ENCODE measurements at places on chromosomes 1 and 21. TPM values are rescaled to one million over a fixed set of nuclear protein-coding genes. Genes with fewer than 3 reads are reported as not detected.

GRCh38 chr1:177200290-177200689 is 29.5 kb downstream of the BRINP2 start:
- H3K27ac ChIP-seq: no peak overlapping the region
- H3K4me3 ChIP-seq: no peak overlapping the region
- no peaks in the 10 kb centered on the region for H3K27me3 ChIP-seq
- no peaks in the 10 kb centered on the region for H3K36me3 ChIP-seq
- DNase-seq: no peak

CCDC17 gene
- 3.7 TPM for total RNA-seq

DNA sequence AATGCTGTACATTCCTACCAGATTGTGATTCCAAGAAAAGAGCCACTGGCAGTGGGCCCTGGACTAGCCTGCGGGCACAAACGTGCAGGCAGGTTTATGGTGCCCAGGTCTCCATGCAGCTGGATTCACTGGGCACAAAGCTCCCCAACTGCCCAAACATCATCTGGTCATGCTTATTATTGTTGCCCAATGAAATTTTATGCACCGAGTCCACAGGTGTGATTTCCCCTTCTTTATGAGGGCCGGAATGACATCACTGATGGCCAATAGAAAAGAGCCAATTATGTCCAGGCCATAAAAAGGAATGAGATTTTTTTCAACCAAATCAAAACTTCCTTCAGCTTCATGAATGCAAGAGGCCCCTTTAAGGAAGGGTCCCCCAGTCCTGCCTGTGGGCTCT is 66.2 kb downstream of the ERI3 start:
- DNase-seq: no peak
- H3K36me3 ChIP-seq: no peaks in the 10 kb centered on the region
- H3K4me3 ChIP-seq: no peak overlapping the region
- no peak overlapping the region for H3K27ac ChIP-seq
- no peaks in the 10 kb centered on the region for H3K27me3 ChIP-seq

NID1 gene
- total RNA-seq: 110 TPM

MX1 gene
- 37.5 TPM for total RNA-seq

- no peak overlapping the region for H3K27ac ChIP-seq
- no peak overlapping the region for H3K4me3 ChIP-seq
- no peaks in the 10 kb centered on the region for H3K36me3 ChIP-seq
- no peak for DNase-seq
Measured at GRCh38 chr1:243548516-243548915, 292.7 kb downstream of the SDCCAG8 start.

CYP4B1 gene
- 4.1 TPM for total RNA-seq

DNA sequence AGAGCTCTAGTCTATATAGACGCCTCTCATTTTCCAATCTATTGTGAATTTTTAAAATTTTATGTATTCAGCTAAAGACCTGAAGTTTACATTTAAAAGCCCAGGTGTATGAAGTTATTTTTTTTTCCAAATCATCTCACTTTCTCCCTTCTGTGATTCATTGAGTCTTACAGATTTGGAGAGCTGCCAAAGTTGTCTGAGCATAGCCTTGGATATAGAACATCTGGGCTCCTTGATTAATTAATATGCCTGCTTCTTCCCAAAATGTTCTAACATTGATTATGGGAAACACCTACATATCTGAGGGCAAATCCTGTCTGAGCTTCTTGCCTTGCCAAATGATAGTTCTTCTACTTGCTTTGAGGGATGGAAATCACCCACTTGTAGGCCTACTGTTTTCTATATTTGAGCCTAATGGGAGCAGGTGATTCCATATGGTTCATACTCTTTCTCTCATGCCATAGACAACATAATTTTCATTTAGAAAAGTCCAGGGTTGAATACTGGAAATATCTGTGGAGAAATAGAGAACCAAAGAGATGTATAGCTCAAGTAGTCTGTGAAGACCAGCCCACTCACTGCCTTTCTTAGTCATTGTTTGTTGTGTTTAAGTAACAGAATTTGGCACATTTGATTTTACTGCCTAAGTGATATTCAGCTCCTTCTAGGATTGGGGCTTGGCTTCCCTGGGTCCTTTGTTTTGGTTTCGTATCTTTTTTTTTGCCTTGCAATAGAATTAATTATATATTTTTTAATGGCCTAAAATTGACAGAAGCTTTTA is 46.2 kb downstream of the MACF1 start:
- H3K27me3 ChIP-seq: no peaks in the 10 kb centered on the region
- peaks cover 26% of the 10 kb centered on the region for H3K4me1 ChIP-seq
- H3K36me3 ChIP-seq: no peaks in the 10 kb centered on the region
- no peak overlapping the region for H3K4me3 ChIP-seq
- no peak overlapping the region for H3K27ac ChIP-seq

RGL1 gene
- total RNA-seq: 14.3 TPM

DNA sequence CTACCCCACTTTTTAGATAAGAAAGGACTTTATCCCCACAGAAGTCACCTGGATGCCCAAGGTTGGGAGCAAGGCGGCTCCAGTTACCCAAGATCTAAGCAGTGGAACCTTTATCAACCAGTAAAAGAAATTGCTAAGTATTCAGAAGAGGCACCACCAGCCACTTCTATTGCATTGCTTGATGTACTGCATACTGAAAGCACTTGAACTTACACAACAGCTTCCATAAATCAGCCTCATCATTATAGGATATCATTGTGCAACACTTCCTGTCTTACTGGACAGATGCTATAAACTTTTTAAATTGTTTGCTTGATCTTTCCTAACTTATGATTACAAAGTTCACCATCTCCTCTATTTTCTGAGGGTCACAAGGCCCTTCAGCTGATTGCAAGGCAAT is 642.7 kb upstream of the CXADR start:
- H3K4me1 ChIP-seq: no peaks in the 10 kb centered on the region
- no peaks in the 10 kb centered on the region for H3K36me3 ChIP-seq
- DNase-seq: no peak
- H3K4me3 ChIP-seq: no peak overlapping the region
- H3K27ac ChIP-seq: no peak overlapping the region

GRCh38 chr1:243315893-243316292 is 60.1 kb downstream of the SDCCAG8 start:
- no peak overlapping the region for H3K4me3 ChIP-seq
- H3K27ac ChIP-seq: no peak overlapping the region
- DNase-seq: no peak
- no peaks in the 10 kb centered on the region for H3K27me3 ChIP-seq
- H3K4me1 ChIP-seq: no peaks in the 10 kb centered on the region
- H3K36me3 ChIP-seq: no peaks in the 10 kb centered on the region

DNA sequence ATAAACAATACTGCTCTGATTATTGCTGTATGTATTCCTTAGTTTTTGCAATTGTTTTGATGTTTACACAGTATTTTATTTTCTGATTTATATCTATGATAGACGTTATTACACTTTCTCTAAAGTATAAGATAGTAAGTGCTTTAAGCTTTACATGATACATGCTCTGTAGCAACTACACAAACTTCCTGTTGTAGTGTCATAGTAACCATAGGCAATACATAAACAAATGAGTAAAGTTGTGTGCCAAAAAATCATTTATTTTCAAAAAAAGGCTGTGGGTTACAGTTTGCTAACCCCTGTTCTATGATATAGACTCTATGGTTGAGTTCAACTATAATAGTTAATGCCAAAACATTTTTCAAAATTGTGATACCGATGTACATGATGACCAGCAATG is 1156.4 kb downstream of the AMY1C start:
- H3K4me1 ChIP-seq: no peaks in the 10 kb centered on the region
- H3K27me3 ChIP-seq: no peaks in the 10 kb centered on the region
- no peak overlapping the region for H3K4me3 ChIP-seq
- no peak for DNase-seq
- H3K27ac ChIP-seq: no peak overlapping the region

- no peak for DNase-seq
- H3K4me1 ChIP-seq: no peaks in the 10 kb centered on the region
- no peak overlapping the region for H3K4me3 ChIP-seq
- no peaks in the 10 kb centered on the region for H3K27me3 ChIP-seq
Measured at GRCh38 chr1:89799495-89799894, 21.3 kb upstream of the LRRC8D start.

DNA sequence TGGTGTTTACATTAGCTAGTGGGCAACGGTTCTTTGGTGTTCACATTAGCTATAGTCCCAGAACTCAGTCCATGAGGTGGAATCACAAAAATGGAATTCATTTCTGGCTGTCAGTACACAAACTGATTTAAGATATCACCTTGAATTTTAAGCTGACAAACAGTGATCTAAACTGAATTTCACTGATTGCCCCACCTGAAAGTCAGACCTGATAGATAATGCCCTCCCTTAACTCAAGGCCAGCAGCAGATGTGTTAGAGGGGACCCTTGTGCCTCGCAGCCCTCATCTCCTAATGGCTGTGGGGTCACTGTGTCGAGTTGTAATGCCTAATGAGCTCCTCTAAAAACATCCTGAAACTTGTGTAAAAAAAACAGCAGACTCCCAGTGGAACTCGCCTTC is 8.6 kb downstream of the ARF1 start:
- no peak for DNase-seq
- H3K27ac ChIP-seq: no peak overlapping the region
- no peak overlapping the region for H3K4me3 ChIP-seq

- H3K4me1 ChIP-seq: peaks cover 7% of the 10 kb centered on the region
- no peak overlapping the region for H3K4me3 ChIP-seq
- no peak overlapping the region for H3K27ac ChIP-seq
Measured at GRCh38 chr1:94787691-94788090, 32.5 kb upstream of the SLC44A3 start.

DNA sequence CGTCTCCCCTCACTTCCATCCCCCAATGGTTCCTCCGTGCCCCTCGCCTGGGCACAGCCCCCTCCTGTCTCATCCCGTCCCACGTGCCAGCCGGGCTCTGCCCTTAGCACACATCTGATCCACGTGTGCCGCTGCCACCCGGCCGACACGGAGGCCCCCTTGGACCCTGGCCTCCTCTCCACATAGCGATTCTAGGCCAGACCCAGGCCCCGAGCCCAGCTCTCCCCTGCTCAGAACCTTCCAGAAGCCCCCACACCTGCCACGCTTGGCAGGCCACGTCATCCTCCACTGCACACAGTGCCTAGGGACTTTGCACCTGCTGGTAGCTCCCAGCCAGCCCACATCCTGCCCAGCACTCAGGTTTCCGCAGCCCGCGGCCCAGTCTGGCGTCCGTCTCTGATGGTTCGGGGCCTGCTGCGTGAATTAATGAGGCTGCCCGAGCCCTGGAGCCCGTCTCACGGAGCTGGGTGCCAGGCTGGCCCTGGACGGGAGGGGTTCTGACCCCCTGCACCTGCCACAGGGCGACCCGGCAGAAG is 20.1 kb downstream of the PLCH2 start:
- H3K4me3 ChIP-seq: no peak overlapping the region
- no peak overlapping the region for H3K27ac ChIP-seq
- H3K4me1 ChIP-seq: no peaks in the 10 kb centered on the region
- DNase-seq: no peak
- H3K36me3 ChIP-seq: no peaks in the 10 kb centered on the region

GRCh38 chr1:172779491-172779890 is 120.6 kb downstream of the FASLG start:
- H3K27me3 ChIP-seq: no peaks in the 10 kb centered on the region
- no peak overlapping the region for H3K27ac ChIP-seq
- H3K4me1 ChIP-seq: no peaks in the 10 kb centered on the region
- no peaks in the 10 kb centered on the region for H3K36me3 ChIP-seq

DNA sequence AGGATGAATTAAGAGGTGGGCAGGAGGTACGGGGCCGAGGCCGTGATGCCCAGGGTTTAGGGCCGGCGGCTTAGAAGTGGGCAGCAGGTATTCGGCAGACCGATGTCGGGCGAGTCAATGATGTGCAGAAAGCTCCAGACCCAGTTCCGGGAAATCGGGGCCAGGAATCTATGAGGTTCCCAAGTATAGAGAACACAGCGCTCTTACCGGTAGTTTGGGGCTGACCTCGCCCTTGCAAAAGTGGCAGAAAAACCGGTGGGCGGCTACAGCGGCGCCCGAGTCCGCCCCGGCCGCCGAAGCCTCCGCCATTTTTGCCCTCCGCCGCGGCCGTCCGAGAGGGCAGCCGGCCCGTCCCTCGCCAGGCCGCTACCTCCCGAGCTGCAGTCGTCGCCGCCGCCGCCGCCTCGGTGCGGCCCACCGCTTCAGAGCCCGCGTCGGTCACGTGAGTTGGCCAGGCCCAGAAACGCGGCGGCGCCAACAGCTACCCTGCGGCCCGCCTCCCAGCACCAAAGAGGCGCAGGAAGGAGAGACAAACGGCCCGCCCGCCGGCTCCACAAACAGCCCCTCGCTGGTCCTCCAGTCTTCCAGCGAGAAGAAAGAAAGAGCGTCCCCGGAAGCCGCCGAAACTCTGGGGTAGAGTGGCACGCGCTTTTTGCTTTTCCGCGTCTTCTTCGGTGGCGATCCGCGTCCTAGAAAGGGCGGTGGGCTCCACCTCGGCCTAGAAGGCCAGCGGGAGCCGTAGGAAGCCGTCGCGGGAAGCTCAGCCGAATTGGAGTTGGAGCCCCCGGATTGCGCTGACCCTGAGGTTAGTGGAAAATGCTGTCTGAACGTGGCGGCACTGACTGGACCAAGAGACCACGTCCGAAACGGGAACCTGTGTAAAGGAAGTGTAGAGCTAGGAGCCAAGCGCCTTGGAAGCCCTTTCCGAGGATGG is at the start of the genes POLR3C and RNF115:
TSS of gene POLR3C (plus strand) at position 636 of the 934 bp plus-strand sequence. CDS start 1,577 bp downstream, outside the sequence.
TSS of gene RNF115 (minus strand) at position 531 of the 934 bp plus-strand sequence. CDS start at position 309, 222 bp downstream.
- H3K4me3 ChIP-seq: peak within 1 kb of the TSS; percentile 93
- H3K27ac ChIP-seq: peak within 1 kb of the TSS; percentile 87
- H3K36me3 ChIP-seq: no peaks in the 10 kb centered on the region
- DNase-seq: peak; percentile 90

- no peak overlapping the region for H3K4me3 ChIP-seq
- no peaks in the 10 kb centered on the region for H3K36me3 ChIP-seq
- no peaks in the 10 kb centered on the region for H3K27me3 ChIP-seq
- H3K27ac ChIP-seq: peak overlapping the region; percentile 29
- H3K4me1 ChIP-seq: peaks cover 15% of the 10 kb centered on the region
Measured at GRCh38 chr1:39258146-39258924, 53.8 kb downstream of the MACF1 start.

- no peaks in the 10 kb centered on the region for H3K36me3 ChIP-seq
- peaks cover 16% of the 10 kb centered on the region for H3K4me1 ChIP-seq
- no peaks in the 10 kb centered on the region for H3K27me3 ChIP-seq
- H3K27ac ChIP-seq: no peak overlapping the region
- H3K4me3 ChIP-seq: no peak overlapping the region
Measured at GRCh38 chr1:65423884-65424572, 3.6 kb downstream of the LEPR start.

- H3K4me1 ChIP-seq: no peaks in the 10 kb centered on the region
- H3K36me3 ChIP-seq: no peaks in the 10 kb centered on the region
- DNase-seq: no peak
Measured at GRCh38 chr21:37704751-37705150, 211.5 kb downstream of the KCNJ6 start.

Data from ovary (tissue), 10 donors.